Metanephros (tissue), 2 donors: ENCODE measurements at places on chromosomes 6 and 20. TPM values are rescaled to one million over a fixed set of nuclear protein-coding genes. Genes with fewer than 3 reads are reported as not detected.

The SLC35D3 gene
- 0.12 TPM for total RNA-seq

The ZBTB46 gene
- total RNA-seq, result 26.4 TPM

The CCN2 gene
- 183 TPM for total RNA-seq

The OR12D3 gene
- not detected for total RNA-seq

The PXT1 gene
- not detected for total RNA-seq

The MMP24 gene
- 1.9 TPM for total RNA-seq

The BHLHE23 gene
- total RNA-seq, result not detected

The CD24 gene
- 592 TPM for total RNA-seq

The RRAGD gene
- 57.9 TPM for total RNA-seq

The CHMP4B gene
- 41.3 TPM for total RNA-seq

The PBOV1 gene
- total RNA-seq, result not detected

The STMN3 gene
- total RNA-seq, result 20.6 TPM

The NHSL1 gene
- total RNA-seq, result 23.1 TPM

The SLC26A8 gene
- 0.29 TPM for total RNA-seq

The IYD gene
- total RNA-seq, result 1.3 TPM

The CCHCR1 gene
- total RNA-seq, result 27.2 TPM

The DEFB124 gene
- total RNA-seq, result not detected

The C6orf163 gene
- total RNA-seq, result 6.2 TPM

The PGC gene
- 0.18 TPM for total RNA-seq

The PRDM13 gene
- not detected for total RNA-seq

The MOXD1 gene
- total RNA-seq, result 209 TPM

The ISM1 gene
- 1.5 TPM for total RNA-seq

The CST2 gene
- total RNA-seq, result not detected

The PLG gene
- 4.4 TPM for total RNA-seq

The TRIM31 gene
- not detected for total RNA-seq

The RSPH9 gene
- 1.2 TPM for total RNA-seq

The LY6G5B gene
- total RNA-seq, result 3.3 TPM

The LRRC1 gene
- 21.0 TPM for total RNA-seq
